ENCODE measurements at places on chromosomes 6 and 20.
A peak's percentile ranks its signal among the peaks of the same experiment; 100 is the strongest.

- no peak for DNase-seq
These were observed 33.8 kb upstream of the IGF2R start for GRCh38 chr6:159935065-159935464.

GRCh38 chr6:151390851-151391470 lies 398 bp downstream of the ZBTB2 start:
- peak; percentile 79 for DNase-seq

DNA sequence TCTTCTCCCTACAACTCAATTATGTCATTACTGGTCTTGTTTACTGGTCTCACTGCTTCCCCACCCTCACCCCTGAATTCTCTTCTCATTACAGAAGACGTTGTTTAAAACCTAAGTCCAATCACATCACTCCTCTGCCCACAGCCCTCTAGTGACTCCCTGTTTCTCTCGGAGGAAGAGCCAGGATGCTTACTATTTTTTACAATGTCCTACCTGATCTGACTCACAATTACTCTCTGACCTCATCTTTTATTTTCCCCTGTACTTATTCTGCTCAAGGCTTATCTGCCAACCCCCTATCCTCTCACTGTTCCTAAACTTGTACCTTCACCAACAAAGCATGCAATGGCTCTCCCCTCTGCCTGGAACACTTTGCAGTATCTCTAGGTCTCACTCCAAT lies 400.4 kb upstream of the PTCHD4 start:
- DNase-seq, result no peak

DNA sequence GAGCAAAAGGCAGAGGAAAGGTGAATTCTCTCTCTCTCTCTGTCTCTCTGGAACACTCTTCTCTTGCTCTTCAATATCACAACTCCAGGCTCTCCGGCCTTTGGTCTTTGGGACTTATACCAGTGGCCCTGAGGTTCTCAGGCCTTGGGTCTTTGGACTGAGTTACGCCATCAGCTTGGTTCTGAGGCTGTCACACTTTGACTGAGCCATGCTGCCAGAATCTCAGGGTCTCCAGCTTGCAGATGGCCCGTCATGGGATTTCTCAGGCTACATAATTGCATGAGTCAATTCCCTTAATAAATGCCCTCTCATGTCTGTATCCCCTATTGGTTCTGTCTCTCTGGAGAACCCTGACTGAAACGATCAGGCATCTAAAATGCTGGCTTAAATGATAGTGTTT lies 12.9 kb downstream of the BTN2A1 start:
- no peak for DNase-seq

DNA sequence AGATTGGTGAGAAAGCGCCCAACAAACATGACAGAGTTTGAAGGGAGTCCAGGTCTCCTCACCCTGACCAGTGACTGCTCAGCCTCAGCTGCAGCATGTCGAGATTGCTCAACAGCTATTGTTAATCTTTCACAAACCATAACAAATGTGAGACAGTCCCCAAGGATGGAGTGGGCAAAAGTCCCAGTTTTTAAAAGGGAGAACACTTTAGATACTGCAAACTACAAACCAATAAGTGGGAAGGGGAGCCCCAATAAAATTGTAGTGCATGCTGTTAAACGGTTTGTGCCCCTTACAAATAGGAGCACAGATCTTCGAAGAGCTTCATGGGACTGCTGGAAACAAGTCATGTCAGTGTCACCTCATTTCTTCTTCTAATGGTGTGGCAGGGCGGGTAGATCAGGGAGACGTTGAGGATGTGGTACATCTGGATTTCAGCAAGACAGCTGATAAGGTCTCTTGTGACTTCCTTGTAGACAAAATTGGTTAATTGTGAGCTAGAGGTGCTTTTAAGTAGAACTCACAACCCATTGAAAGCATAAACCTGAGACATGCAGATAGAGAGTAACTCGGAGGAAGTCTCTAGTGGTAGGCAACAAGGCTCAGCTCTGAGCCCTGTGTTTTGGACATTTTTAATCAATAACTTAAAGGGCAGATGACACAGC lies 134.0 kb upstream of the ARMC2 start:
- DNase-seq, result no peak

- DNase-seq, result no peak
These were observed 120.2 kb downstream of the AKAP7 start for GRCh38 chr6:131255434-131255833.

- DNase-seq, result no peak
These were observed 37.8 kb downstream of the ZC2HC1B start for GRCh38 chr6:143901885-143902750.

DNA sequence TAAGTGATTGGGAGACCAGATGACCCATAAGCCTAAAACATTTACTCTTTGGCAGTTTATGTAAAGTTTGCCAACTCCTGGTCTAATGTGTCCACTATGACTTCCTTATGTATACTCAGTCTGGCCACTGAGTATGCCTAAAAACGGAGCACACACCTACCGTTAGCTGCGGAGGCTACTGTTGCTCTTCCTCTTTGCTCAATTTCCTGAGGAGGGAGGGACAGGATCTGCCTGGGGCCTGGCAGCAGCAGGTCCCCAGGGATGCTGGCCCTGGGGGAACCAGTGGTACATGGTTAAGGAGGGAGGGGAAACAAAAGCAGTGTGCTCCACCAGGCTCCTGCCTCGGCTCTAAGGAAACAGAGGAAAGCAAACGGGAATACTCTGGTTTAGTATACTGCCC lies 113.5 kb downstream of the CDYL start:
- no peak for DNase-seq

DNA sequence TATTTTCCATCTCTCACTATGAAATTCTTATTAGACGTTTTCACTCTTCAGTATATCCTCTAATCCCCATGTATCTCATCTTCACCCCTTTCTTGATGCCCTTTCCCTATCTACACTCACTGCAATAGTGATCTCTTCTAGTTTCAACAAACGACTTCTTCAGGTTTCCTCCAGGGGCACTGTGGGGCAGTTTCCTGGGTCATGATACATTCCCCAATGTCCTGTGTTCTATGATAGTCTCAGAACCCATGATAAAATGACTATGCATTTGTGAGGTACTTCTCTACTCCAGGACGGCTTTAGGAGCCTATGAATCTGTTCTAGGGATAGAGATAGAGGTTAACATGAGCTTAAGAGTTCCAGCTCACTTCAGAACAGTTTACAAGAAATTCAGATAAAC lies 183.3 kb downstream of the FOXC1 start:
- no peak for DNase-seq

All from nephron progenitor cell (in vitro differentiated cells).